ENCODE measurements at places on chromosomes 12 and 14.

DNA sequence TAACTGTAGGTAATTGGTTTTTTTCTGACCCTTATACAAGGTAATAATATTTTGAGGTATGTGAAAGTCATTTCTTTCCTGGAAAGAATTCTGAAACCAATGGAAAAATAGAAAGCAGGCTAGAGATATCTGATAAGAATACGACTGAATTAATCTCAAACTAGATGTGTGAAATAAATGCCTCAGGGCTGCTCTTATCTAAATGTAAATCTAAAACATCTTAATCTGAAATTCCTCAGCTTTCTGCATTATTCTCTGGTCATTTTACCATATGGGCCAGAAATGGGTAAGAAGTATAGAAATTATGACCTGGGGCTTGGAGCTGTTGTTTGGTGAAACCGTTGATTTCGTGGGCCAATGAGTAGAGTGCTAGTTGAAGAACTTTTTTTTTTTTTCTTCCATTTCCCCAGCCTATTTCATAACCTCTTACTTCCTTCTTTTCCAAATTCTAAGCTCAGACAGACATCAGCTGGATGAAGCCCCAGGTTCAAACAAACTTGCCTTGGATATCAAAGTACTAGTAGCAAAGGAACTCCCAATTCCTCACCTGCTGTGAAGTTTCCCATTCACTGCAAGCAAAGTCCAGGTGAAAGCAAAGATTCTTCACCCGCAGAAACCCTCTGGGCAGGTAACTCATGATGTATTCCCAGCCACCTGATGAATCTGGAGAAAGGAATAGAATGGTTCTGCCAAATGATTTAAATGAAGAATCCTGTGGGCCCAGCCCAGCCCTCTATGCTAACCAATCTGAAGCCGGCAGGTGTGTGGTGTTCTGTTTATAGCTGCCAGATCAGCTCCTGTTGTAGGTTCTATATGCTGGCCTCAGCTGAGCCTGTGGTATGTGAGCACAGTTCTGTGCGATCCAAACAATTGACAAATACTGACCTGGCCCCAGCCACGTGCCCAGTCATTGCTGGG is 9.7 kb upstream of the FOS start:
- no peak for DNase-seq

DNA sequence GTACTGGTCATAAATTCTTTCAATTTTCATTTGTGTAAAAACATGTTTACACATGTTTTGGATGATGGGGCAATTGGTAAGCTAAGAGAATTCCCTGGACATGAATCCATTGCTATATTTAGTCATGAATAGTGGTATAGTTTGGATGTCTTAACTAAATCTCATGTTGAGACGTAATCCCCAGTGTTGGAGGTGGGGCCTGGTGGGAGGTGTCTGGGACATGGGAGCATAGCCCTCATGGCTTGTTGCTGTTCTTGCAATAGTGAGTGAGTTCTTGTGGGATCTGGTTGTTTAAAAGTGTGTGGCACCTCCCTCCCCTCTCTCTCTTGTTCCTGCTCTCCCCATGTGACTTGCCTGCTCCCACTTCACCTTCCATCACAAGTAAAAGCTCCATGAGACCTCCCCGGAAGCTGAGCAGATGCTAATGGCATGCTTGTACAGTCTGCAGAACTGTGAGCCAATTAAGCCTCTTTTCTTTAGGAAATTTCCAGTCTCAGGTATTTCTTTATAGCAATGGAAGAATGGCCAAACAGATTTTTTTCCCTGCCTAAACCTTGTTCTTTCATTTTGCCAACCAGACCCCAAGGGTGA is 33.6 kb downstream of the CTSG start:
- DNase-seq = no peak

- no peak for DNase-seq
Observed at GRCh38 chr12:53052419-53053217, 2.8 kb downstream of the TNS2 start.

GRCh38 chr14:100576091-100577085 is 10.8 kb downstream of the BEGAIN start:
- DNase-seq = no peak

- DNase-seq = no peak
Observed at GRCh38 chr12:61018571-61018970, 1241.6 kb upstream of the USP15 start.

DNA sequence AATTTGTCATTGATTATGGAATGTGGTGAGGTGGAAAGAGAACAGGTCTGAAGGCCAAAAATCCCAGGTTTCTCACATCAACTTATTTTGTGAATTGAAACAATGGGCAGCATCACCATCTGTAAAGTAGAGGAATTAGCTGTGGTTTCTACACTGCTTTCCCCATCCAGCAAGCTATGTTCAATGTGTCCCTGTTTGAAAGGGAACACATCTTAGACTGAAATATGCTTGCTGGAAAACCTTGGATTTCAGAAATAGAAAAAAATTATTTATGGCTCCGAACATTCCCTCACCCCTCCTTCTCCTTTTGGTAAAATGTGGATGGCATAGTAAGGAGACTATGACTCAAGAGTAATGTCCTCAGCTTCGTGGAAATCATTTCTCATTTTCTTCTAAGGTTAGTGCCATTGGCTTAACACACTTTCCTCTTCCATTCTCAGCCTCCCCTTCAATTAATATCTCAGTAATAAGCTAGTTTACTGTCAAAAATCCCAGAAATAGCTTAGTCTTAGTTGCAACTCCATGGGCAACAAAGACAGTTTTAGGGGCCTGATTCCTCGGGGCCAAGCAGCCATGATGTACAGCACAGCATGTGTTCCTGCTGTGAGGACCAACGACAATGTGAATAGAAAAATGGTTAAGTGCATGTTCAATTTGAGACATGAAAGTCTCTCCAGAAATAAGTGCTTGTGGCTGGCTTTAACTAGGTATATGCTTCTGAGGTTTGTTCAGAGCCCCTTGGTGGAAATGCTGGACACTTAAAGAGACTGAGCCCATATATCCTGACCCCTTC is 205.8 kb upstream of the SLC38A2 start:
- DNase-seq = no peak

- no peak for DNase-seq
Observed at GRCh38 chr12:28223858-28224257, 33.6 kb downstream of the CCDC91 start.

DNA sequence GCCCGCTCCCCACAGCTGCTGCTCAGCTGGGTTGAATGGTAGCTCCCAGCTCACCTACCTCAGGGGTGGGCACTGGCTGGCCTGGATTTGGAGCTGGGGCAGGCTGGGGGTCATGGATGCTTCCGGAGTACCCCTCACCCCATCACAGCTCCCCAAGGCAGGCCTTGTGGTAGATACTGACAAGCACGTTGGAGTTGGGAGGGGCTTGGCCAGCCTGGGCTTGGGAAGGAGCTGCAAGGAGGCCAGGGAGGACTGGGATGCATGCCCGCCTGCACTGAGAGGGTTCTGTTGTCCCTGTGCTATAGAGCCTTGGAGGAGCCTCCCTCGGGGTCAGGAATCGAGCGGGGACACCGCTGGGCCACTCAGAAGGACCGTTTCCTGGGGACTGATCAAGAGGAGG is 14.2 kb downstream of the TMEM63C start:
- no peak for DNase-seq

DNA sequence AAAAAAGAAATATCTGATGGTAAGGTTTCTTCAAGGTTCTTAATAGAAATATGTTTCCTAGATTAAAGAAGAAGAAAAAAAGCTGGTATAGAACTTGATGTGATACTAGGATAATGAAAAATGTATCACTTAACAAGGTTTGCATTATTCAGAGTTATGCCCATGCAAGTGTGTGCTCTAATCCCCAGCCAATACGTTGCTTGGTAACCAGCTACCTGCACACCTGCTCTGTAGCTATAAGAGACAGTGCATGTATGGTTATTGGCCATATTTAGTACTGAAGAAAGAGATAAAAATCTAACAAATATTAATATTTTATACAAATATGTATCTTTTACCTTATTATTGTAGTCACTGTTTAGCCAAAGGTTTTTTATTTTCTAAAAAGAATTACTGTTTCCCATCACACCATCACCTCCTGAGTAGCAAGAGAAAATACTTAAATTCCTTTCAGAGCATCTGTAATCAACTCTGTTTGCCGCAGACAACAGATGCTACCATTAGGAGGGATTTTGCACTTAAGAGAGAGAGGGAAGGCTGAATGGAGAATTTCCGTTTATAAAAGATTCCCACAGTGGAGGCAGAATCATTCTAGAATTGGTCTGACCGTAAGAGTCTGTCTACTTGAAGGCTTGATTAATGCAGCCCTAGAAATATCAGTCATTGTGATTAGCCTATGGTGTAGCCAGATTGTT is 115.6 kb downstream of the NEDD1 start:
- DNase-seq = no peak

Measured in T-helper 17 cell (primary cell).